Anterior cingulate cortex (tissue), 58 donors: ENCODE measurements at places on chromosomes 4 and X.

DNA sequence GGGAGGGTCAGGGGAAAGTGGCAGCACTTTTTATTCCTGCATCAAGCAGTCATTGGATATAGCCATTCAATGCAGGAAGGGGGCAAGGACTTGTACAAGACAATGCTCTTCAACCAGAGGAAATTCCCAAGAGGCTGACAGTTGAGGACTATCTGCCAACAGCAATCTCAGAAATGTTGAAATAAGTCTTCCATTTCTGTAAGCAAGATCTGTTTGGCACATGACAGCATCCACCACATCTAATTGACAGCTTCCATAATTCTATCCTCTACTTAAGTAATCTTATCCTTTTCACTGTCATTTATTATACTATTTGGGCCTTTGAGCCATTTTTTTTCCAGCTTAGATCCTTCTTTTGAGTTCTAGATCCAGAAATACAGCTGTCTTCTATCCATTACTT lies 110.7 kb downstream of the CFAP299 start:
- DNase-seq = no peak

- DNase-seq = no peak
Measured at GRCh38 chr4:1819284-1819683, 26.2 kb downstream of the FGFR3 start.

- no peak for DNase-seq
Measured at GRCh38 chr4:104494185-104494584, 509 bp downstream of the CXXC4 start.

DNA sequence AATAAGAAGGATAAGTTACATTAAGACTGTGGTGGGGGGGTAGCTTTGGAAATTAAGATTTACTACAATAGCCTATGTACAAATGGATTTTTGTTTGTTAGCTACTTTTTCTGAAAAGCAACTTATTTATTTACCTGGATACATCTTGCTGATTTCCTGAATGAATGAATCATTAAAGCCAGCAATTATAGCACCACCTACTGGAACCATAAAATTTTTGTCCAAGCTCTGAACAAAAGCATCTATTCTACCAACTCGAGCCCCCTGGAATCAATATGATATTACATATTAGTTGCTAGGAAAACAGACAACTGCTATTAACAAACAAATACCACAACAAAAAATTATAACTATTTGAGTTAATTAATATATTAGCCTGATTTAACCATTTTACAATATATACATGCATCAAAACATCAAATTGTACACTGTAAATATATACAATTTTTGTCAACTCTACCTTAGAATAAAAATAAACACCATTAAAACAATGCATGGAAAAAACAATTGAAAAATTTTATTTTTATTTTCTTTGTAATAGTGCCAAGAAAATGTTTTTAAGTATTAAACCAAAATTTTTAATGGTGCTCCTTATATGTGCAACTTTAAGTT lies 15.3 kb downstream of the SEPSECS start:
- no peak for DNase-seq

DNA sequence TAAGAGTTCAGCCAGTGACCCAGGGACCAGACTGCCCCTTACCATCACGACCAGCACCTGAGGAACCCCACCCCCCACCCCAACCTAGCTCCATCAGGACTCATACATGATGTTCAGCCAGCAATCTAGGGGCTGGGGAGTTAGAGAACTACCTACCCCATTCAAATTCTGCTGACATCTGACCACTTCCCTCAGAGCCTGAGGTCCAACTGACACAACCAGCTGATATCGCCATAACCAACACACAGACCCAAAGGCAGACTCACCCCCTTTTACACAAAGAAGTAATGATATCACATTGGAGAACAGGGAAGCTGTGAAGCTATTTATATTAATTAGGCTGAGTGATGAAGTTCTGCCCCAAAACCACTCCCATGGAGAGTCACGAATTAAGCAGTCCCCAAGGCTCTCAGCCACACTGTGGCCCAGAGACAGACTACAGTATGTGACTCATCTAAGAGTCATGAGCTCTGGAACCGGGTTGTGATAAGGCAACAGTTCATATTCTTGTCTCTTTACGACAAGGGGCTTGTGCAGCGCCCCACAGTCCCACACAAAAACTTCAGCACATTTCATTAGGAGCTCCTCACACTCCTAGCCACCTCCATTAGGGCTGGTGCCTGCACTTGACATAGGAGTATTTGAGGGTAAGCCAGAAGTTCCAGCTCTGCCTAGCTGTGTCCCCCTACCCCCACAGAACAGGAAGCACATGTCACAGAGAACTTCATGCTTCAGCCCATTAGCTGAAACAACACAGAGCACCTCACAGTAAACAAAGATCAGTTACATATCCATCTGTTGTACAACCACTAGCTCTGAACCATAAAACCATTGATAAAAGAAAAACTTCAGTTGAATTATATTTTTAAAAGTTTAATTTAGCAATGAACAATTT lies 184.7 kb upstream of the ZCCHC13 start:
- DNase-seq = no peak

- DNase-seq = no peak
Measured at GRCh38 chr4:123849495-123849894, 452.9 kb downstream of the SPRY1 start.

DNA sequence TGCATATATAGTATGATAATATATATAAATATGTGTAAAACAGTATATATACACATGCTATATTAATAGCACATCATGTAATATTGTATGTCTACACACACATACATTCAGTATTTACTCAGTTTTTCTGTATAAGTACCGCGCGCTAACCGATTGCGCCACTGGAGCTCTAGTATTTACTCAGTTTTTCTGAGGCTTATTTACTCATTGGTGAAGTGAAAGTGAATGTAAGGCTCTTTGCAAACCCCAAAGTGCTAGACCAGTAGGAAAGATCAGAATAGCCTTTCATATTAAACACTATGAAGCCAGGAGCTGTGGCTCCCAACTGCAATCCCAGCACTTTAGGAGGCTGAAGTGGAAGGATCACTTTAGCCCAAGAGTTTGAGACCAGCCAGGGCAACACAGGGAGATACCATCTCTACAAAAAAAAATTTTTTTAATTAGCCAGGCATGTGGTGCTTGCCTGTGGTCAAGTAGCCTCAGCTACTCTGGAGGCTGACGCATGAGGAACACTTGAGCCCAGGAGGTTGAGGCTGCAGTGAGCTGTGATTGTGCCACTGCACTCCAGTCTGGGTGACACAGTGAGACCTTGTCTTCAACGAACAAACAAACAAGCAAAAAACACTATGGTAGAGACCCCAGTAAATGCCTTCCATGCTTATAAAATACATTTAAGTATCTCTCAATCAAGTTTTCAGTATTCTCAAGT lies 125.8 kb downstream of the KIT start:
- DNase-seq = no peak
